Substantia nigra (tissue), 51 donors: ENCODE measurements at places on chromosomes 13 and 19.

DNA sequence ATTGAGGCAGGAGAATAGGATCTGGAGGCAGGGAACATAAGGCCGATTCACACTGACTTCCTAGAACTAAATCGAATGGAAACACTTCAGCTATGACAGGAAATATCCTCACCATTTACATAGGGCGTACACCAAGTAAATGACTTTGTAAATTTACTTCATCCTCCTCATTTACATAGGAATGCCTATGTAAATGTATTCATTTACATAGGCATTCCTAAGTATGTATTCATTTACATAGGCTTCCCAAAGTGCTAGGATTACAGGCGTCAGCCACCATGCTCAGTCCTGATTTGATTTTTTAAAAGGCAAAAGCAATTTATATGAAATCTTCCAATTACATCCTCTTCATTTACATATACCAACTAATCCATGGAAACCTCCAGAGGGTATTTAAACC lies 133.1 kb upstream of the RFC3 start:
- no peak for DNase-seq

DNA sequence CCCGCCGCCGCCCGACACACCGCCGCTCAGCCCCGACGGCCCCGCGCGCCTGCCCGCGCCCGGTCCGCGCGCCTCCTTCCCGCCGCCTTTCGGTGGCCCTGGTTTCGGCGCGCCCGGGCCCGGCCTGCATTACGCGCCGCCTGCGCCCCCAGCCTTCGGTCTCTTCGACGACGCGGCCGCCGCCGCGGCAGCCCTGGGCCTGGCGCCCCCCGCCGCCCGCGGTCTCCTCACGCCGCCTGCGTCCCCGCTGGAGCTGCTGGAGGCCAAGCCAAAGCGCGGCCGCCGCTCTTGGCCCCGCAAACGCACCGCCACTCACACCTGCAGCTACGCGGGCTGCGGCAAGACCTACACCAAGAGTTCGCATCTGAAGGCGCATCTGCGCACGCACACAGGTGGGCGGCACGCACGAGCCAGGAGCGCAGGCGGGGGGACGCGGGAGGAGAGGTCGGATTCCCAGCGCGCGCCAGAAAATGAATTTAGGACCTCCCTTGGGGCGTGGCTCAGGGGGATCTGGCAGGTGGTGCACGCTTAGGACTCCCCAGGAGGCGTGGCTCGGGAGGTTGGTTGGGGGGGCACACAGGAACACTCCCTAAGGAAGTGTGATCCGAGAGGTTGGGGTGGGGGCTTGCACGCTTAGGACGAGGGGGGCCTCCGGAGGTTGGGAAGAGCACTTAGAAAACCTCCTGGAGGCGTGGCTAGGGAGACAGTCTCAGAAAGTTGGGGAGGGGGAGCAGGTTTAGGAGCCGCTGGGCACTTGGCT lies 1.2 kb downstream of the KLF2 start:
- DNase-seq, result no peak

GRCh38 chr13:55783841-55784240 lies 1356.9 kb upstream of the PRR20A start:
- DNase-seq, result no peak

DNA sequence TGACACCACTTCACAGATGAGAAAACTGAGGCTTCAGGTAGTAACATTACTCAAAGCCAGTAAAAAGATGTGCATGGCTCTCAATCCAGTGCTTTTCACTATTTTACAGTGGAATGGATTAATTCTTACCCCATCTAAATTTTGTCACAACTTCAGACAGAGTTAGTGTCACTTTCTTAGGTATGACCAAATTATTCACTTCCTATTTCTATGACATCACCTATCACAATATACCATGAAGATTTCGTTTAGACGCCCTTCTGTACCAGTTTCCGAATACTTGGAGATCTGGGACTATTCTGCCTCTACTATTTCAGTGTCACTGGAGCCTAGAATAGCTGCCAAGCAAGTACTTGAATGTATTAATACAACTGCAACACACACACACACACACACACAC lies 437.5 kb downstream of the KLF12 start:
- no peak for DNase-seq

DNA sequence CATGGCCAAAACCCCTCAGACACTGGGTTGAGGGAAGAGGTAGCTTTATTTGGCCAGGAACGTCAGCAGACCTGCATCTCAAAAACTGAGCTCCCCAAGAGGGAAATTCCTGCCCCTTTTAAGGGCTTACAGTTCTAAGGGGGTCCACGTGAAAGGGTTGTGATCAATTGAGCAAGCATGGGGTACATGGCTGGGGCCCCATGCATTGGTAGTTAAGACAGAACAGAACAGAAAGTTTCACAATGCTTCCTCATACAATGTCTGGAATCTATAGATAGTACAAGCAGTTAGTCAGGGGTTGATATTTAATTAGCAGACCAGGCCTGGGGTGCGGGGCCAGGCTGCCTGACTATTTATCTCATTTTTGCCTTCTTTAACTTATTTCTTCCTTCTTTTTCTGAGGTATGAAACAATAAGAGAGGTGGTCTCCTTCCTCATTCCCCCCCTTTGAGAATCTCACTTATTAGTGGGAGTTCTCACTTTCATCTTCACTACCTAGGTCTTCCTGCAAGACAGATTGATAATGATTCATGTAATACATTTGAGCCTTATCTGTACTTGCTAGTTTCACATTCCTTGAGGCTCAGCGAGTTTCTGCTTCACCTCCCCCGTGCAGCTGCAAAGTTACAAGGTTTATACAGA lies 84.8 kb downstream of the SLC25A15 start:
- no peak for DNase-seq

DNA sequence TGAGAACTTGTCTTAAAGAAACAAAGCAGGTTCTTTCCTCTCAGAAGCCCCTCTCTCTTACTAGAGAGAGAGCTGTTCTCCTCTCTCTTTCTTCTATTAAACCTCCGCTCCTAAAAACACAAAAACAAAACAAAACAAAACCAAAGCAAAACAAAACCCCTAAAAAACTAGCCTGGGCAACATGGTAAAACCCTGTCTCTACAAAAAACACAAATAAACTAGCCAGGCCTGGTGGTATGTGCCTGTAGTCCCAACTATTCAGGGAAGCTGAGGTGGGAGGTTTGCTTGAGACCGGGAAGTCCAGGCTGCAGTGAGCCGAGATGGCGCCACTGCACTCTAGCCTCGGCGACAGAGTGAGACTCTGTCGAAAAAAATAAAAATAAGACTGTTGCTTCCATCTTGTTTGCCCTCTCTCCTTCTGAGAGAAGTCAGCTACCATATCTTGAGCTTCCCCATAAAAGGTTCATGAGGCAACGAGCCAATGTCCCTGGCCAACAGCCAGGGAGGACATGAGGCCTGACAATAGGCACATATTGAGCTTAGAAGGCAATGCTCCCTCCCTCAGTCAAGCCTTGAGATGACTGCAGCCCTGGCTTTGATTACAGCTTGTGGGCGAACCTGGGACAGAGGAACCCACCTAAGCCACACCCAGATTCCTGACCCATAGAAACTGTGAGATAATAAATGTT lies 17.5 kb upstream of the FLT3 start:
- no peak for DNase-seq

GRCh38 chr13:113785051-113786010 lies 26.3 kb downstream of the TMEM255B start:
- DNase-seq, result no peak

GRCh38 chr13:49584771-49585182 lies 581 bp downstream of the RCBTB1 start:
- no peak for DNase-seq

GRCh38 chr19:8611391-8611876 lies 919 bp upstream of the ADAMTS10 start:
- no peak for DNase-seq

DNA sequence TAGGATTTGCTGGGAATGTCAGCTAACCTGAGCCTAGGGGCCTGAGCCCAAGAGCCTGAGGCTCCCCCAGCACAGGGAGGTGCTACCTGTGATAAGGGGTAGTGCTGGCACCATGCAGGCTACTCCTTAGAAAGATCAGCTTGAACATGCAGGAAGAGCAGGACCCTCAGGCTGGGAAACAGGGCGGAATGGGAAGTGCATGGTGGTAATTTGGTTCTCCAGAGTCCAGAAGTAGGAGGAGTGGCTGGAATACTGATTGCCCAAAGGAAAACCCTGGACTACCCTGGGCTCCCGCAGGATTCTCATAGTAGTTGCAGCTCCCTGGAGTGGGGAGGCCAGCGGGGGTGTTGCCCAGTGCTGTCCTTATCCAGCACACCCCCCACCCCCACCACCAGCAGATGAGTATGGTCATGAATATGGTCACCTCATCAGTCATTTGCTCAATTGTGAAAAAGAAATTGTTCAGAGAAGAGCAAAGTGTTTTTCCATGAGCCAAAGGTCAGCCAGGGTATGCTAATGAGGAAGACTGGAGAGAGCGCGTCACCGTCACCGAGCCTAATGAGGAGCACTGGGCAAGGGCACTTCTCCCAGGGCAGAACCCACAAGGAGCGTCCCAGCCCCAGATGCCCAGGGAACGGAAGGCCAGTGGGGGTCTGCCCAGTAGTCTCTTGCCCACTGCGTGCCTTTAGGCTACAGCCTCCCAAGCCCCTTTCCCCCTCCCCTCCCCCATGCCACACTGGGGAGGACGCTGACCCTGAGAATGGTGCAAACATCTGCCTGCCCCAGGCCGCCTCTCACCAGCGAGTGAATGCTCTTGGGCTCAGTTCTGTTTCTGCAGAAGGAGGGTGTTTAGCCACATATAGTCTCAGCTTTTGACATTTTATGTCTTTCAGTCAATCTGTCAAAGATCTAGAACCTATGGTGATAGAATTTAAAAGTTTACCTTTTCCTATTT lies 5.3 kb downstream of the SLC25A15 start:
- no peak for DNase-seq

DNA sequence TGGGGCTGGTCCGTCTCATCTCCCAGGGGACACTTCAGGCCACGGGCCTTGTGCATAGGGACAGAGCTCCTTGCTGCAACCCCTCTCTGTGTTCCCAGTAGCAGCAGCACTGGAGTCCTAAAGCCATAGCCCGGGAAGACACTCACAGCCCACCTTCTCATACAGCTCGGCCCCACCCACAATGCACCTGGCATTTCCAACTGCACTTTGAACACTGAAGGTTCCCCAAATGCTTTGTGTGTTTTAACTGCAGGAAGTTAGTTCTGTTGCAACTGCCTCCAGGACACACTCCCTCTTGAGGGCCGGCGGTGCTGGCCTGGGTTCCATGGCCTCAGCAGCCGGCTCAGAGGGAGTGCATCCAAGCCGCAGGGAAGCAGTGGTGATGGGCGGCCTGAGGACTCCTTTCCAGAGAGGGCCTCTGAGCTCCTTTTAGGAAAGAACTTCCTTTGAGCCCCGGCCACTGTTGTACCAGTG lies 22.7 kb upstream of the TMEM255B start:
- no peak for DNase-seq

GRCh38 chr13:44040818-44041100 lies 161.1 kb downstream of the LACC1 start:
- no peak for DNase-seq

- DNase-seq, result no peak
Measured at GRCh38 chr19:5953680-5954213, 24.2 kb downstream of the RANBP3 start.

DNA sequence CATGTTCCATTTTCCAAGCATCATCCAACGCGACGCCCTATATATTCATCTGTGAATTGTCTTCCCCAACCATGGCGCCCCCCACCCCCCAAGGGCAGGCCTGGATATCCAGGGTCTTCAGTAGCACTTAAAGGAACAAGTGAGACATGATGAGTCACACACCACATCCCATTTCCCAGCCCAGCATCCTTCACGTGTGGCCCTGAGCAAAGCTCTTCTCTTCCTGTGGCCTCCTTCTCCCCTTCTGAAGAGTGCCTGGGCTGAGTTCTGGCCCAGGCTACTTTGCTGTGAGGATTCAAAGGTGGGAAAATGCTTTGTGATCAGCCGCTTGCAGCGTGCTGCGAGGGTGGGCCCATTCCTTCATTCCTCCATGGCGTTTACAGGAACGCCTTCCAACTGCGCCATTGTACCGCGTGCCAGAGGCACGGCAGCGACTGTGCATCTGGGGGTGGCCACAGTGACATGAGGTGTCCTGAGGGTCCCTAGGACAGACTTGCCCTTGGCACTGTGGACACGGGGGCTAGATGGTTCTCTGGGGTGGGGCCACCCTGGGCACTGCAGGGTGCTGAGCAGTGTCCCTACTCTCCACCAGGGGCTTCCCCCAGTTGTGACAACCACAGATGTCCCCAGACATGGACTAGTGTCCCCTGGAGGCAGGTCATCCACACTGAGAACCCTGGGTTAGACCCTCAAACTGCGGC lies 11.7 kb downstream of the PLIN4 start:
- DNase-seq, result no peak

DNA sequence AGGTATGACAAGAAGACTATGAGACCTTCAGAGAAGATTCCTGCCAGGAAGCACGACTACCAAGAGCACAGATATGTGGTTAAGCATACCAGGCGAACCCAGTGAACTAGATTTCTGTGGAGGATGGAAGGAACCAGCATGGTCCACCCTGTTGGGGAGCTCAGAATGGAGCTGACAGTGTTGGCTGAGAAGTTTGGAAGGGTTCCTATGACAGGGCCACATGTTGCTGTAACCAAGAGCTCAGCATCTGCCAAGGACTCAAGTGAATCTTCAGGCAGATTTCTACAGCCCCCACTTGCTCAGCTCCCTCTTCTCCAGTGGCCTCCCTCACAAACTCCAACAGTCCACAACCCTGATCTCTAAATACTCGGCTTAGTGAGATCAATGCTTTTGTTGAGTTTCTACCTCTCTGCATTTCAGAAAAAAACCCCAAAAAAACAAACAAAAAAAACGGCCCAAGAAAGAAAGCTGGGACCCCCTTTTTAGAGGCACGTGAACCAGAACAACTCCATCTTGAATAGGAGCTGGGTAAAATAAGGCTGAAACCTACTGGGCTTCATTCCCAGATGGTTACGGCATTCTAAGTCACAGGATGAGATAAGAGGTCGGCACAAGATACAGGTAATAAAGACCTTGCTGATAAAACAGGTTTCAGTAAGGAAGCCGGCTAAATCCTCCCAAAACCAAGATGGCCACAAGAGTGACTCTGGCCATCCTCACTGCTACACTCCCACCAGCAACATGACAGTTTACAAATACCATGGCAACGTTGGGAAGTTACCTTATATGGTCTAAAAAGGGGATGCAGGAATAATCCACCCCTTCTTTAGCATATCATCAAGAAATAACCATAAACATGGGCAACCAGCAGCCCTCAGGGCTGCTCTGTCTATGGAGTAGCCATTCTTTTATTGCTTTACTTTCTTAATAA lies 691.1 kb downstream of the UQCRFS1 start:
- no peak for DNase-seq

GRCh38 chr19:44212866-44213346 lies 574 bp downstream of the ZNF227 start:
- no peak for DNase-seq

GRCh38 chr13:46624353-46624752 lies 71.4 kb downstream of the LRCH1 start:
- no peak for DNase-seq

- no peak for DNase-seq
Measured at GRCh38 chr19:20233105-20233504, 66.1 kb downstream of the ZNF486 start.
